ENCODE measurements at places on chromosomes 16 and 17.

DNA sequence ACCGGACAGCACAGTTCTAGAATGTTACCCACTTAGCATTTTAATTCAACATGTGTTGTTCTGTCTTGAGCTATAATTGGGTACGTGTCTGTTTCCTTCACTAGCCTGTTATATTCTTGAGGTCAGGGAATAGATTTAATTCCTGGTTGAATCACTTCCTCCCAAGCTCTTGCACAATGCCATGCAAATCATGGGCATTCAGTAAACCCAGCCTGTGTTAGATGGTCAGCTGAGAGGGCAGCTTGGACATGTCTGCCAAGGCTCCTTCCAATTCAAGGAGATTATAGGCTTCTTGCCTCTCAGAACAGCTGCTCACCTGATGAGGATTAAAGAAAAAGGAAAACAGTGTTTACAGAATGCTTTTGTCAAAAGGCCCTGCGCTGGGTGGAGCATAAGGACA lies 12.6 kb downstream of the C1QTNF1 start:
- peak; percentile 60 for DNase-seq

DNA sequence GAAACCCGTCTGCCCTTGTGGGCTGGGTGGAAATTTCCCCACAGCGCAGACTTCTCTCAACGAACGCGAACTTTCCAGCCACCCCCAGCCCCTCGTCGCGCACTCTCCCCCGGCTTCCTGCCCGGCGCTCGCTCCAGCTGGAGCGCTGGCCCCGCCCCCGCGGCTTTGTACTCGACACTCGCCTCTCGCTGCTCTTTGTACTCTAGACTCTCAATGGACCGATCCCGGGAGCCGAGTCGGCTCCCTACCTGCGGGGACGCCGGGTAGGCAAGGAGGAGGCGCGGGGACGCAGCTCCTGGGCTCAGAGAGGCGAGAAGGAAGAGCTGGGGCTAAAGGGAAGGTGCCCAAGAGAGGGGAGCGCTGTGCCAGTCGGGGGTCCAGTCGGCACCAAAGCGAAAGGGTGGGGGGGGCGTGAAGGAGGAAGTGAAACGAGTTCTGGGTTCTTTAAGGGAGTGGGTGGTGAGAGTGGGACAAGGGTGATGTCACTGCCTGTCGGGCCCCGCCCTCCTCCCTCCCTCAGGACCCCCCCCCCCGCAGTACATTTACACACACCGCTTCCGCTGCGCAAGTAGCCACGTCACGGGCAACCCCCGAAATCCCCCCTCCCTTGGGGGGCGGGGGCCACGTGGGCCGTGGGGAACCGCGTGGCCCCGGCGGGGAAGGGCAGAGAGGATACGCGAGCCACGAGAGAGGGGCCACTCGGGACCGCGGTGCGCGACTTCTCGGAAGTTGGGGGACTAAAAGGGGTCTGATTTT lies 9.7 kb downstream of the KDM6B start:
- peak; percentile 90 for DNase-seq

DNA sequence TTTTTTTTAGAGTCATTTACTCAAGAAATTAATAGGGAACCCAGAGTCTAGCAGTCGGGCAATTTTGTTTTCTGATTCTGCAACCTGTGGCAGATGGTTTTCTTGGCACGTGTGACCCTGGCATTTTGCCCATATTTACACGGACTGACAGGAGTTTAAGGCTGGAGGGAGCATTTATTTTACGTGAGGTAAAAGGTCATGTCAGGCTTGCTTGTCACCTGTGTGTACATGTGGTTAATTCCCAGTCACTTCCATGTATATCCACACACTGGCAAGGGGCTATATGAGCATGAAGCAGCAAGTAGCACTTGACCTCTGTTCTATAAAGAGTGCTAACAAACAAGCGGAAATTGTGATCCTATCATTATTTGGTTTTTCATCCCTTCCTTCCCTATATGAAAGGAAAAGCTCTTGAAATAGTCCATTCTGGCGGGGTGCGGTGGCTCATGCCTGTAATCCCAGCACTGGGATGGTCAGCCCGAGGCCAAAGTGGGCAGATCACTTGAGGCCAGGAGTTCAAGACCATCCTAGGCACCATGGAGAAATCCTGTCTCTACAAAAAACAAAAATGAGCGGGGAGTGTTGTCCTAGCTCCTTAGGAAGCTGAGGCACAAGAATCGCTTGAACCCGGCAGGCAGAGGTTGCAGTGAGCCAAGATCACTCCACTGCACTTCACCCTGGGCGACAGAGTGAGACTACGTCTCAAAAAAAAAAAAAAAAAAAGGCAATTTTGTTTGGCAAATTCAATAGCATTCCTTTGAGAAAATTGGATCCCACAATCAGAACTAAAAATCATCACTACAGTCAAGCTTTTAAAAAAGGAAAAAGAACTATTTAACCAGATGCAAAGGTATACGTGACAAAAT lies 2.1 kb downstream of the SPAG9 start:
- no peak for DNase-seq

- no peak for DNase-seq
Measured at GRCh38 chr17:62931101-62931500, 34.9 kb upstream of the TANC2 start.

DNA sequence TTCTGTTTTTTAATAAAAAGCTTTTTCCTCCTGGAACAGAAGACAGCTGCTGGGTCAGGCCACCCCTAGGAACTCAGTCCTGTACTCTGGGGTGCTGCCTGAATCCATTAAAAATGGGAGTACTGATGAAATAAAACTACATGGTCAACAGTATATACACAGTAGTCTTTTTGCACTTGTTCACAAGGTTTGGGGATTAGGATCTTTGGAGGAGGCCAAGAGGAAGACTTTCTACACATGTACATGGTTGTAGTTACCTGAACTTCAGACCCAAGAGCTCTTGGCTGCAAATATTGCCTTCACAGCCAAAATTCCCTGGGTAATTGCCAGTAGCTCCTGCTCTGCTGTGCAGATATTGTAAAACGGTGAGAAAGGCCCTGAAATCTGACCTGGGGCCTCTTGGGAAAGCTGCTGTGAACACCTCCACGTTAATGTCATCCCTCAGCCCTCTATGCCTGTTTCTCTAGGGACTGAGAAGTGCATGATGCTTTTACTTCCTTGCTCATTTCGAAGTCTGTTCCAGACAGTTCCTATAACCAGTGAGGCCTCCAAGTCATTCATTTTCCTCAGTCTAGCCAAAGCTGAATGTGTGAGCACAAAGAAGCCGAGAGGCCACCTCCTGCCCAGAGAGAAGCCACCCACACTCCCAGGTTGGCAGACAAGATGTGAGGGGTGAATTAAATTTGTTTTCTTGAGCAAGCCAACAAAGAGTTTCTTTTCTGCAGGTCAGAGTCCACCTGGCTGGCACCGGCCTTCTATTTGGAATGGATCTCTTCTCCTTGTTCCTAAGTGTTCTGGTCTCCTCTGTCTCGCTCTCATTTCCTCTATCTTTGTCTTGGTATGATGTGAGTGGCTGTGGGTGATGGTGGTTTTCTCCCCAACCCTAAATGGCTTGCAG lies 15.9 kb downstream of the ANKRD40 start:
- DNase-seq: no peak
